Peyer's patch (tissue), 4 donors: ENCODE measurements at places on chromosomes 1 and 21. TPM values are rescaled to one million over a fixed set of nuclear protein-coding genes. Genes with fewer than 3 reads are reported as not detected.
A peak's percentile ranks its signal among the peaks of the same experiment; 100 is the strongest.

- no peaks in the 10 kb centered on the region for H3K36me3 ChIP-seq
- H3K4me3 ChIP-seq: no peak overlapping the region
- H3K27me3 ChIP-seq: no peaks in the 10 kb centered on the region
- DNase-seq: no peak
- peak overlapping the region; percentile 91 for H3K27ac ChIP-seq
- H3K4me1 ChIP-seq: peaks cover 32% of the 10 kb centered on the region
Measured at GRCh38 chr1:20187103-20187812, 940 bp upstream of the PLA2G2C start.

- DNase-seq: no peak
- no peak overlapping the region for H3K4me3 ChIP-seq
- no peak overlapping the region for H3K27ac ChIP-seq
- H3K4me1 ChIP-seq: peaks cover 20% of the 10 kb centered on the region
- no peaks in the 10 kb centered on the region for H3K36me3 ChIP-seq
Measured at GRCh38 chr1:109257682-109258421, 8.5 kb downstream of the CELSR2 start.

DNA sequence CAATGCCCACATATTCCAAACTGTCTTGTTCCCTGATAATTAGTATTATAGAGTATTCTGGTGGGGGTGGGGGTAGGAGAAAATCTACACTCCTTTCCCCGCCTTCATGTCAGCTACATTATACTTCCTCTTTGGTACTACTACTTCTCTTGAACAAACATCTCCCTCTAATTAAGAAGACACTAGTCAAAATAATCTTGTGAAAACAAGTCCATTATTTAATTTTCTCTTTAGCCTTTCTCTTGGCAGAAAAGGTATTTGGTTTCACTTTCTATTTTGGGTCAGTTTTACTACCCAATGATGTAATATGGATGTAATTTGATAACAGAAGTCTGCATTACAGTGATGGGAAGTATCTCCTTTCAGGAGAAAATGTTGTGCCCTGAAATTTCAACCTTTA lies 22.5 kb downstream of the NTMT2 start:
- no peak overlapping the region for H3K27ac ChIP-seq
- no peaks in the 10 kb centered on the region for H3K36me3 ChIP-seq
- DNase-seq: no peak

GRCh38 chr1:201988601-201989000 lies 6.2 kb downstream of the RNPEP start:
- no peaks in the 10 kb centered on the region for H3K27me3 ChIP-seq
- H3K36me3 ChIP-seq: no peaks in the 10 kb centered on the region
- H3K27ac ChIP-seq: no peak overlapping the region
- no peak overlapping the region for H3K4me3 ChIP-seq
- no peaks in the 10 kb centered on the region for H3K4me1 ChIP-seq

- H3K36me3 ChIP-seq: no peaks in the 10 kb centered on the region
- no peak overlapping the region for H3K4me3 ChIP-seq
- no peak for DNase-seq
- H3K27me3 ChIP-seq: no peaks in the 10 kb centered on the region
- H3K4me1 ChIP-seq: no peaks in the 10 kb centered on the region
Measured at GRCh38 chr1:180275726-180276125, 45.7 kb downstream of the LHX4 start.

GRCh38 chr1:9145021-9145668 lies 16.2 kb upstream of the GPR157 start:
- H3K27me3 ChIP-seq: no peaks in the 10 kb centered on the region
- H3K4me1 ChIP-seq: no peaks in the 10 kb centered on the region
- no peaks in the 10 kb centered on the region for H3K36me3 ChIP-seq
- DNase-seq: no peak
- H3K27ac ChIP-seq: no peak overlapping the region

Gene OVAAL
- not detected for total RNA-seq

Gene GPR89B
- total RNA-seq: 30.9 TPM

Gene RHCE
- not detected for total RNA-seq

Gene GNG4
- total RNA-seq: 2.5 TPM
